ENCODE measurements at places on chromosomes 6 and 20.
A peak's percentile ranks its signal among the peaks of the same experiment; 100 is the strongest.

DNA sequence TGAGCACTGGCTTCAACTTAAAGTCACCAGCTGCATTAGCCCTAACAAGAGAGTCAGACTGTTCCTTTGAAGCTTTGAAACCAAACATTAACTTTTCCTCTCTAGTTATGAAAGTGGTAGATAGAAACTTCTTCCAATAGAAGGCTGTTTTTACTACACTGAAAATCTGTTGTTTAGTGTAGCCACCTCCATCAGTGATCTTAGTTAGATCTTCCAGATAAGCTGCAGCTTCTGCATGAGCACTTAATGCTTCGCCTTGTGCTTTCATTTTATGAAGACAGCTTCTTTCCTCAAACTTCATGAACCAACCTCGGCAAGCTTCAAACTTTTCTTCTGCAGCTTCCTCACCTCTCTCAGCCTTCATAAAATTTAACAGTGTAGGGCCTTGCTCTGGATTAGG is 133.2 kb downstream of the INSM1 start:
- no peak for DNase-seq

- DNase-seq, result no peak
These were observed 14.3 kb downstream of the POU3F2 start for GRCh38 chr6:98848539-98849242.

GRCh38 chr20:50308513-50309279 is 118.1 kb downstream of the CEBPB start:
- peak; percentile 88 for DNase-seq

- DNase-seq, result no peak
These were observed 46.9 kb upstream of the TRIM26 start for GRCh38 chr6:30260036-30260504.

- no peak for DNase-seq
These were observed 20.4 kb downstream of the MDFI start for GRCh38 chr6:41658636-41659035.

GRCh38 chr20:10928841-10929421 is 255.1 kb upstream of the JAG1 start:
- no peak for DNase-seq

GRCh38 chr6:24356310-24356973 is 1.4 kb downstream of the DCDC2 start:
- no peak for DNase-seq

- no peak for DNase-seq
These were observed 365.9 kb downstream of the TAF4 start for GRCh38 chr20:61699495-61700374.

DNA sequence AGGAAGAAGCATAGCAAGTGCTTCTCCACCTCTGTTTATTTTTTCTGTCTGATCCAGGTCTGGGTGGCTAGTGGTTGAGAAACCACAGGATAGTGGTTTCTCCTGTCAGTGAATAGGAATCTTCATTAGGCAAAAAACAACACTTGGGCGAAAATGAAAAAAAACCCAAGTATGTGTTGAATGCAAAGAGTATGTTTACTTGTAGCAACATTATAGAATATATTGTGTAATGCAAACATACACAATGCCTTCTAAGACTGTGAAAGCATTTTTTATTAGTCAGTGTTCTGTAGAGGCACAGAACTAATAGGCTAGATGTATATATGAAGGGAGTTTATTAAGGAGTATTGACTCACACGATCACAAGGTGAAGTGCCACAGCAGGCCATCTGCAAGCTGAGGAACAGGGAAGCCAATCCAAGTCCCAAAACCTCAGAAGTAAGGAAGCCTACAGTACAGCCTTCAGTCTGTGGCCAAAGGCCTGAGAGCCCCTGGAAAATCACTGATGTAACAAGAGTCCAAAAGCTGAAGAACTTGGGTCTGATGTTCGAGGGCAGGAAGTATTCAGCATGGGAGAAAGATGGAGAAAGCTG is 111.1 kb downstream of the UST start:
- no peak for DNase-seq

GRCh38 chr6:101181006-101181405 is 212.5 kb upstream of the GRIK2 start:
- no peak for DNase-seq

DNA sequence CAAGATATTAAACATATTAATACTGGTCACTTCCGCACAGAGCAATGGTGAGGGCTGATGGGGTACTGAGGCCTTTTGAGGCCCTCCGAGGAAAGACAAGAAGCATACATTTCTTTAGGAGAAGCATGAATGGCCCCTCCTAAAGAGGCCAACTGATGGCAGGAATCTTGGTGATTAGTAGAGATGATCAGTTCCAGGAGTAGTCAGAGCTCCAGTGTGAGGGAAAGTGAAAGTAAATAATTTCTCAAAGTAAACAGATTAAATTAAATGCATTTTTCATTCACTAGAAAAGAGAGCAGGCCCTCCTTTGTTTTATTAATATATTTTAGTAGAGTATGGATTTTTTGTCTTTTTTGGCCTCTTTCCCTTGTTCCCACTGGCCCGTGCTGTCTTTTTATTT is 38.2 kb downstream of the NOX3 start:
- no peak for DNase-seq

GRCh38 chr20:50534567-50534966 is 24.4 kb downstream of the PTPN1 start:
- DNase-seq, result no peak

DNA sequence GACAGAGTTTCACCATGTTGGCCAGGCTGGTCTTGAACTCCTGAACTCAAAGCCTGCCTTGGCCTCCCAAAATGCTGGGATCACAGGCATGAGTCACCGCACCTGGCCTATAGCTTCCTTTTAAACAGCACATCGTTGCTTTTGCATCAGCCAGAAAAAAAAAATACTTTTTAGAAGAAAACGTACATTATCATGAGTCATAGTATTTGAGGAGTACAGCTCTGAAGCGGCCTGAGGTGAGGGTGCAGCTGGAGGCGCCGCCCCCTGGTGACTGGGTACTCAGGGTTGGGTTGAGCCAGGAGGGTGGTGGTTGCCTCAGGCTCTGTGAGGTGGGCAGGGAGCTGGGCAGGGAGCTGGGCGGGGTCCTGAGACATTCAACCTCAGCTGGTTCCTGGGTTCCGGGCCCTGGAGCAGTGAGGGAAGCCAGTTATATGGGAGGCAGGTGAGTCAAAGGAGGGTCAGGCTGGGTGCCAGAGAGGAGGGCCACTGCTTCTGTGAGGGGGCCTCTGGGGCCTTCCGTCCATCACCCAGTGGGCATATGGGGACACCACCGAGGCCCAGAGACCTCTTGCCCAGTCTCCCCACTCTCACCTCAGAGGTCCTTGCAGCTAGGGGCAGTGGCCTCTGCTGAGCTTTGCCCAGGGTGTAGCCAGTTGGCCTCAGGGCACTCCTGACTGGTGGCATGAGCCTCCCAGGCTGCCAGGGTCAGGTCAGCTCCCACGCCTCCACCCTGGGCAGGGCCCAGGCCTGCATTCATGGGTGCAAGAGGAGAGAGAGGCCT is 11.7 kb upstream of the ID1 start:
- peak; percentile 92 for DNase-seq

GRCh38 chr6:112154711-112155110 is 67.3 kb downstream of the FAM229B start:
- DNase-seq, result no peak

DNA sequence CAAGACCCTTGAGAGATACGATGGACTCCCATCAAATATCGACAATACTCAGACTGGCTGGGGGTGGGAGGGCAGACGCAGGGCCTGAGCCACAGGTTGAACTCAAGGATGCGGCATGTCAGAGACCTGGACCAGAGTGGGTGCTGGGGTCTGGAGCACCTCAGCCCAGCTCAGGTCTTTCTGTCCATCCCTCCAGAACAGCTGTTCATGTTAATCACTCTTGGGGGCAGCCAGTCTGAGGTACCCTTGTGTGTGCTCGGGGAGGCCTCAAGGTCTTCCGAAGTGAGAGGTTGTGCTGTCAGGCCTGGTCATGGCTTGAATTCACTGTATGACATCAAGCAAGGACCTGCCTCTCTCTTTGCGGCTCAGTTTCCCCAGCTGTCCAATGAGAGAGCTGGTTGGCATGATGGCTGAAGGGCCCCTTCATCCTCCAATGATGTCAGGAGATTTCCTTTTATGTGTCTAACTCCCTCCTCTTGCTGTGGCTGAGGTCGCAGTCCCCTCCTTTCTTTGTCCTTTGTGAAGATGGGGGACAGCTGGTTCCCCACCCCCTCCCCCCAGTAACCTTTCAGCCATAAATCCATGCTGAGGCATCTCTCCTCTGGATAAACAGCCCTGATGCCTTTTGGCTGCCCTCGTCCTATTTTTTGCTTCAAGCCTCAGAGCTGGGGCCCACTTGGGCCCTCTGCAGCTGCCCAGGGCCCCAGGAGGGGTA is 15.3 kb downstream of the MYH7B start:
- no peak for DNase-seq

DNA sequence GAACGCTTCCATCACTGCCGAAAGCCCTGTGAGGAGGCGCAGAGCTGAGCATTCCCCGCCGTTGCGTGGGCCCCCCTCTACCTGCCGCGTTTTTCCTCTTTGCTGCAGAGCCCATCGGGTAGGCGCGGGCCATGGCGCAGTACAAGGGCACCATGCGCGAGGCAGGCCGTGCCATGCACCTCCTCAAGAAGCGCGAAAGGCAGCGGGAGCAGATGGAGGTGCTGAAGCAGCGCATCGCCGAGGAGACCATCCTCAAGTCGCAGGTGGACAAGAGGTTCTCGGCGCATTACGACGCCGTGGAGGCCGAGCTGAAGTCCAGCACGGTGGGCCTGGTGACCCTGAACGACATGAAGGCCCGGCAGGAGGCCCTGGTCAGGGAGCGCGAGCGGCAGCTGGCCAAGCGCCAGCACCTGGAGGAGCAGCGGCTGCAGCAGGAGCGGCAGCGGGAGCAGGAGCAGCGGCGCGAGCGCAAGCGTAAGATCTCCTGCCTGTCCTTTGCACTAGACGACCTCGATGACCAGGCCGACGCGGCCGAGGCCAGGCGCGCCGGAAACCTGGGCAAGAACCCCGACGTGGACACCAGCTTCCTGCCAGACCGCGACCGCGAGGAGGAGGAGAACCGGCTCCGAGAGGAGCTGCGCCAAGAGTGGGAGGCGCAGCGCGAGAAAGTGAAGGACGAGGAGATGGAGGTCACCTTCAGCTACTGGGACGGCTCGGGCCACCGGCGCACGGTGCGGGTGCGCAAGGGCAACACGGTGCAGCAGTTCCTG is 693 bp downstream of the FAM50B start:
- DNase-seq, result no peak

DNA sequence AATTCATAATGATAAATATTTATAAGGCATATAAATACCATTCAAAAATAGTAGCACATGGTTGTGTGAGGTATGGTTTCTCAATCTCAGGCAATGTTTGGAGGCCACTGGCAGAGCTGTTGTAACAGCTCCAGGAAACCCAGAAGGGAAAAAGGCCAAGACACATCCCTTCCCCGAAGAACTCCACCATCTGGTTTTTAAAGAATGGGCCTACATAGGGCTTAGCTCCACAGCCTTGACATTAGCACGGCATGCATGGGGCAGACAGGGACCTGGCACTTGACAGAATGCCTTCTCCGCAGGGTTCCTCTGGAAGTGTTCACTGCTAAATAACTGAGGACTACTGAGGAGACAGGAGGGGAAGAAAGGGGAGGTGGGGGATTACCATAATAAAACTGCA is 16.1 kb upstream of the FOXO3 start:
- DNase-seq, result no peak

- no peak for DNase-seq
These were observed 3.1 kb upstream of the TFAP2B start for GRCh38 chr6:50815436-50816114.

DNA sequence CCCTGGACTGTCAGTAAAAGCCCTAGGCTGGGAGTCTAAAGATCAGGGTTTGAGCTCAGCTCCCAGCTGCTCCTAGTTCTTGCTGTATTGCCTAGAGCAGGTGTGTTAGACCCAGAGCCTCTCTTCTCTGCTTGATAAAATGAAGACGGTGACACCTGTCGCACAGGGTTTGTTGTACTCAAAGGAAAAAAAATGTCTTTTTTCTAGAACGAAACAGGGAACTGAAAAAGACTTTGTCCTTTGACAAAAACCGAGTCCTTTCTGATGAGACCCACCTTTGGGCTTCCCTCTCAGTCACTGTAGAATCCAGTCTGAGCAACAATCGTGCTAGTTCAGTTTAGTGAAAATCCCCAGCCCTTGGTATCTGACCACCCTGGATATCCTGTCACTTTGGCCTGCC is 102.1 kb upstream of the LAMP5 start:
- no peak for DNase-seq

- no peak for DNase-seq
These were observed 660.4 kb upstream of the FLRT3 start for GRCh38 chr20:14997791-14998190.

DNA sequence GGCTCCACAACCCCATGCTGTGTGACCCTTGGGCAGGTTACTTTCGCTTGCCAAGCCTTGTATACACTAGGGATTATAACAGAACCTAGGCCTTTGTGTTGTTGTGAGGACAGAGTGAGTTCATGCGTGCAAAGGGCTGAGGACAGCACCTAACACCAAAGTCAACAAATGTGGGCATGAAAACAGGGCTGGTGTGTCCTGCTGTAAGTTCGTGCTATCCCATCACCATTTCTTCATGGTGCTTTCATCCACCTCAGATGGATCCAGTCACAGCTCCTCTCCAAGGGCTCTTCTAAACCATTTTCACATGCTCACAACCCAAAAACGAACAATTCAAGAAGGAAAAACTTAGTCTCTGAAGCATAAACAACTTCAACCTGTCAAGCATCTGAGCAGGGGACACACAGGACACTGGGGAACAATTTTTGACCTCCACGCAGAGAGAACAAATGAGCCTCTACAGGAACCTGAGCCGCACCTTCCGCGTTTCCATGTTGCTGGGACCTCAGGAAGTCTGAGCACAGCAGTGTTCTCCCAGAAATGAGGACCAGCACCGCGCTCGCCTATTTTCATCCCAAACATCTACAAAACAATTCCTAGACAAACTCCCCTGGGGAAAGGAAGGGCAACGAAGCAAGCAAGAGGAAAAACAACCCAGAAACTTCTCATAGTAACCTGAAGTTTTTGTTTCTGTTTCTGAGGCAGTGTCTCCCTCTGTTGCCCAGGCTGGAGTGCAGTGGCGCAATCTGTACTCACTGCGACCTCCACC is 3.1 kb downstream of the LRP11 start:
- no peak for DNase-seq

DNA sequence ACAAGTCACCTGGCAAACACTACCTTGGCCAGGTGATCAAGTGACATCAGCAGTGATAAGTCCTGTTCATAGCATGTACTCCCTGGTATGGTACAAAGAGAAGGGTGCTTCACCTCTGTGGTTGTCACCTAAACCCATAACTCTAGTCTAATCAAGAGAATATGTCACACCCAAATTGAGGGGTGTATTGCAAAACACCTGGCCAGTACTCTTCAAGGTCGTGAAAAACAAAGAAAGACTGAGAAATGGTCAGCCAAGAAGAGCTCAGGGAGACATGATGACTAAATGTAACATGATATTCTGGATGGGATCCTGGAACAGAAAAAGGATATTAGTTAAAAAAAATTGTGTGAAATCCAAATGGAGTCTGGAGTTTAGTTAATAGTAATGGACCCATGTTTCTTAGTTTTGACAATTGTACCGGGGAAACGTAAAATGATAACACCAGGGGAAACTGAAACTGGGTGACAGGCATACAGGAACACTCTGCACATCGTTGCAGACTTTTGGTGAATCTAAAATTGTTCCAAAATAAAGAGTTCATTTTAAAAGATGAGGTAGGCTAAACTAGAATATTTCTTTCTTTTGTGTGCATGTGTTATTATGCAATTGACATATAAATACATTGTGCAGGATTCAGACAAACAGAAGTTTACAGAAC is 262.0 kb downstream of the CDC5L start:
- DNase-seq, result no peak

- no peak for DNase-seq
These were observed 71.8 kb upstream of the TIAM2 start for GRCh38 chr6:154923199-154923869.

GRCh38 chr6:170130201-170130621 is 160.7 kb downstream of the DLL1 start:
- DNase-seq, result no peak
